Brain pericyte (primary cell): ENCODE measurements at places on chromosomes 2 and 18.

DNA sequence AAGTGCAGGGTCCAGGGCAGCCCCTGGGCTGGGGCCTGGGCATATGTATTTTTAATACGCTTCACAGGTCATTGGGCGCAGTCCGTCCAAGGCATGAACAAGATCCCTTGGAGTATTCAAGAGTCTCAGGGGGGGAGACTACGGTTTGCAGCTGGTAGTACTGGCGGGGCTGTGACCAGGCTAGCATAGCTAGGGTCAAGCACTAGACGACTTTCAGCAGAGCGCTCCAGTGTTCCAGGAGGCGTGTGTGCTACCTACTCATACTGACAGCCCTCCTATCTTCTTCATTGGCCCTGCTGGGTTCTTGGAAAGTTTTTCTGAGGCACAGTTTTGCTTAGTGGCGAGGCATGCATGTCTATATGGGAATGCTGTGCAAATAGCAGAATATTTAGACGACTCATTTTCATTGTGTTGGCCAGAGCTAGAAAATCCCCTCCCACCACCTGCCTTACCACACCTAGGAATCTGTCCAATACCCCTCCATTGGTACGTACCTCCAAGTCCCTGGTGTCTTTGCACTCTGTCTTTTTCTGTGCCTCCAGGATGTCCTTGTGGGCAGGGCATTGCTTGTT, 68.2 kb downstream of the GLI2 start:
- no peak for DNase-seq

- DNase-seq: no peak
These were observed 26.2 kb downstream of the NCOA1 start for GRCh38 chr2:24517247-24517646.

- no peak for DNase-seq
These were observed 8.9 kb downstream of the COL6A3 start for GRCh38 chr2:237405006-237405559.

GRCh38 chr2:72126186-72127100, 21.2 kb downstream of the CYP26B1 start:
- DNase-seq: no peak

GRCh38 chr18:34866739-34867138, 156.6 kb downstream of the DTNA start:
- DNase-seq: no peak

DNA sequence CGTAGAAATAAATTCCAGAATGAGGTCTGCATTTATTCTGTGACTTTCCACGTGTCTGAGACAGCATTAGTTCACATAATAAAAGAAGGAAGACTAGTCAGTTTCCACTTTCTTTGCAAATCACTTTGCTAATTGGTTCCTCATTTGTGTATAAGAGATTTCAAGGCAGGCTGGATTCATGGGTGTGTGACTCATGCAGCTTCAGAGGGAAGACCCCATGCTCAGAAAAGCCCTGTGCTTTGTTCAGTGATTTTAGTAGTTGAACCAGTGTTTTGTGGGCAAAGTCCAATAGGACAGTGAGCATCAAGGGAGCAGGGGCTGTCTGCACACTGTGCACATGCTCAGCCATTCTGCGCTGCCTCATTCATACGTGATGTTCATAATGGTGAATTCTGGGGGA, 297.8 kb downstream of the DLGAP1 start:
- no peak for DNase-seq

- DNase-seq: no peak
These were observed 1.1 kb upstream of the DUSP2 start for GRCh38 chr2:96146153-96146880.

- DNase-seq: no peak
These were observed 27.4 kb upstream of the WIPF1 start for GRCh38 chr2:174624895-174625430.

DNA sequence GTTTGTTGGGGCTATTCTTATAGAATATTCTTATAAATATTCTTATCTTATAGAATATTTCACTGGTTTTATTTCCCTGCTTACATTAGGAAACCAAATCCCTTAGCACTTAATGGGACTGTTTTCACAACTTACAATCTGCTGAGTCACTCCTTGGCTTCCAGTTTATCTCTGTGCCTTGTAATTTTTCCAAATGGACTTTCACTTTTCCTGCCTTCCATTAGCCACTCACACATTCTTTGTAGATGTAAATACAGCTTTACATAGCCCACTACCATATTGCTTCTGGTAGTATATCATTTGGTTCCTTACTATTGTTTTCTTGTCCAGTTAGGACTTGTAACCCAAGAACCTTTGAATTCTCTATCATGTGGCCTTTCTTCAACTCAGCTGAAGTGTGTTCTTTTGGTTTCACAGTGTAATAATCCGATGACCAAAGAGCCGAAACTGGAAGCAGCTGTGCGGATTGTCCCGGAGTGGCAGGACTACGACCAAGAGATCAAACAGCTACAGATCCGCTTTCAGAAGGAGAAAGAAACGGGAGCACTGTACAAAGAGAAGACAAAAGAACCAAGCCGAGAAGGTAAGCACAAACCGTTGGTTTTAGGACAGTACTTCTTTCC, 96.1 kb downstream of the UGGT1 start:
- DNase-seq: no peak

GRCh38 chr2:144686518-144687215, 166.7 kb upstream of the ZEB2 start:
- DNase-seq: no peak

DNA sequence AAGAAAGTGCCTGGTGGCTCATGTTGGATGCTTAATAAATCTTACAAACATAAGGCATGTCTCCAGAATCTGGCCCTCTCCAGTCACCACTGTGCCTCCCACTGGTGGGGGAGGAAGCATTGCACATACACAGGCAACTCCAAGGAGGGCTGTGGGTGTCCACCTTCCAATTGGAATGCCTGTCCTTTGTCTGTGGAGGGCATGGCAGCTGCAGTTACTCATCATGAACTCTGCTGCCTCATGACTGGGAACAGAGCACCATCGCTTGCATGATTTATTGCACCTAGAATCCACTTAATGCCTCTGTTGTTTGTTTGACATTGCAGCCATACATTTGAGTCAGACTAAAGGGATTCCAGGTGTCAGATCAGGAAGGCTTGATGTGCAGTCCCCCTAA, 278.9 kb downstream of the PRKCE start:
- DNase-seq: no peak

- no peak for DNase-seq
These were observed 30.3 kb downstream of the GPR75 start for GRCh38 chr2:53829273-53829979.

- no peak for DNase-seq
These were observed 743.6 kb downstream of the KCNJ3 start for GRCh38 chr2:155442088-155442487.

GRCh38 chr2:241686324-241686649, 328 bp downstream of the DTYMK start:
- no peak for DNase-seq

DNA sequence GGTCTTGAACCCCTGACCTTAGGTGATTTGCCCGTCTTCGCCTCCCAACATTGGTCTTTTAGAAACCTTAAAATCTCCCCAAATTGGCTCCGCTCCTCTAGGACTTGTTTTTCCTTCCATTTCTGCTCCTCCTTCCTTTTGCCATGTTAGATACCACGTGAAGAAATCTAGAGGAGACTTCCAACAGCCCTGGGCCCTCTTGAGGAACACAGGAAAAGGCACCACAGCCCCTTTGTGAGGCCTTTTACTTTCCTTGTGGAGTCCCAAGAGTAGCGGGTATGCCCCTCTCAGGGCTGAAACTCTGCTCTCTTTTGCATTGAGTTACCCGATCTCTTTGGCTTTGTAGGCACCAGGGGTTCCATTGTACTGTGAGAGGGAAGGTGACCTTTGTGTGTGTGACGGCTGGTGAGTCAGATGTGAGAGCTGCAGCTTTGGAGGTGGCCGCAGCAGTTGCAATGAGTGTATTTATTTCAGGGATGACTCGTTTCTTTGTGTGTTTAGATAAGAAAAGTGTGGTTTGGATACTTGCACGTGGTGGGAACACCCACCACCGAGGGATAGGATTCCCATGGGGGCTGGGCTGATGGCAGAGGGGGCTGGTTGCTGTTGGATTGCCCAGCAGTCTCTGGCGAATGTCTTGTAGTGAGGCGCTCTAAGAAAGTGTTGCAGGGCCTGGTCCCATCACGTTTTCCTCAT, 218.4 kb upstream of the HS6ST1 start:
- peak; percentile 99 for DNase-seq

DNA sequence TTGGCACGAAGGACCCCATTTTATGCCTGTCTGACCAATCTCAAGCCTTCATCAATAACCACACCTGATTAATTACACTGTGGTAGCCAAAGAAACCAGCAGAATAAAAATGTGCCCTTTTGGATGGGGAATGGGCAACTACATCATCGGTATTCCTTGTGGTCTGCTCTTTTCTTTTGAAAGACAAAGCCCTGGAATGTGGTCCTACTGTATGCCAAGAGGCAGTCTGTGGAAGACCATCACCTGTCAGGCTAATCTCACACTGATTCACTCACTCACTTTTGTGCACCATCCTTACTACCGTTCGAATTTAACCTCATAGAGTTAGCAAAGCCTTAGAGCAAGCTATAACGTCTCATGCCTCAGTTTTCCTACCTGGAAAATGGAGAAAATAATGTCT, 275.2 kb upstream of the LRRTM1 start:
- no peak for DNase-seq

DNA sequence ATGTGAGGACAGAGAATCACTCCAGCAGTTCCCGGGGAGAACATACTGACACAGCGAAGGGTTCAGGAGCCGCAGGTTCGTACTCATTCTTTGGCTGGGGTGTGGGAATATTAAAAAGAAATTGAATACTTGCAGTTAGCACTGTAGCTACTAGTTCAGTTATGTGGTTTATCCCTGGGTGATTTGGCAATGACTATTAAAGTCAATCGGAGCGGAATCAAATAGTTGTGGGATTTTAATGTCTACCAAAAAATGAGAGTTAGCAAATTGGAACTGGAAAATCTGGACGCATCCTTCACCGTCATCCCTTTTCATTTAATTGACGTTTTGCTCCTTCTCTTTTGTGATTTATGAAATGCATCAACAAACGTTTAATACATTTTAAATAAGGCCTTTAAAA, 50.8 kb downstream of the GBX2 start:
- no peak for DNase-seq

DNA sequence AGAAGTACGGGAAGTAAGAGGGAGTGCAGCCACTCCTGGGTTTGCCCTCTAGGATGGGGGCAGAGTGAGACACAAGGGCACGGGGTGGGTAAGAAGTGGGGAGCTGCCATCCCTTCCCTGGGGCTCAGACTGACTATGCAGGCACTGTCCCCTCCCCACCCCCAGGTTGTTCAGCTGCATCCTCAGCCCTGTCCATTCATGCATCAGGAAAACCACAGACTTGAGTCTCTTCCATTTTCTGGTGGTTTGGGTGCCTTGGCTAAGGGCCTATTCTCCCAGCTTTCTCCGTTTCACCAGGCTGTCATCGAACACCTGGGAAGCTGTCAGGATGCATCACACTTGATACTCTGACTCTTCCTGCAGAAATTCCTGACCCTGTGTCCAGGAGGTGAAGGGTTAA, 111.9 kb downstream of the TFCP2L1 start:
- no peak for DNase-seq

GRCh38 chr18:49041435-49042245, 90.9 kb upstream of the SMAD7 start:
- DNase-seq: no peak

GRCh38 chr18:59954755-59955156, 55.0 kb downstream of the PMAIP1 start:
- no peak for DNase-seq

GRCh38 chr2:111168528-111169239, 48.0 kb downstream of the BCL2L11 start:
- no peak for DNase-seq

- no peak for DNase-seq
These were observed 72.4 kb downstream of the ODC1 start for GRCh38 chr2:10375570-10376281.

GRCh38 chr2:230650585-230651137, 62.0 kb upstream of the CAB39 start:
- DNase-seq: no peak

DNA sequence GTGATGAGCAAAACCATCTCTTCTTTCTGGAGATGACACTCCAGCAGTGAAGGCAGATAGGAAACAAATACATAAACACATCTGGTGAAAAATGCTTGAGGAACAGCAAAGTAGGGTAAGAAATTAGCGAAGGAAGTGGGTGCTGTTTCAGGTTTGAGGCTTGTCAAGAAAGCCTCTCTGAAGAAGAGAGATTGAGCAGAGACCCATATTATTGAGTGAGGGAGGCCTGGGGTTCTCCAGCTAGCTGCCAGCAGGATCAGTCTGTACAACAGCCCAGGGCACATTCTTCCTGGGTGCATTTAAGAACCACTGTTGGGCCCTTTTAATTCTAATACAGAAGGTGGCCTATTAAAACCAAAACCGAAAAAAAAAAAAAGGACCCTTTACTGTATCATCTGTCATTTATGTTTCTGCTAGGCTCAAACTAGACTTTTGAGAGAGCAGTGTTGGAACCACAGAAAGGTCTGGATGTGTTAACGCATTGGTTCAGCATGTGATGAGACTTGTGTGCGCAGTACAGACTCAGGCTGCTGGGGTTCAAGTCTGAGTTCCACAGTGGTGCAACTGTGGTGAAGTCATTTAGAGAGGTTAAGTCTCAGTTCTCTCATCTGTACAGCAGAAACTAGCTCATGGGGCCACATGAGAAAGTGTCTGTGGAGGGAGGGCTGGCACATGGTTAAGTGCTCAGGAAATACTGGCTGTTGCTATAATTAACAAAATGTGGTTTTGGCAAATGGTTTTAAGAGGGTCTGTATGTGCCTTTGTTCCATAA, 28.9 kb downstream of the MGAT5 start:
- no peak for DNase-seq

GRCh38 chr18:43274526-43274925, 2.8 kb downstream of the SYT4 start:
- no peak for DNase-seq

- no peak for DNase-seq
These were observed 86.9 kb downstream of the VSNL1 start for GRCh38 chr2:17627434-17627833.

DNA sequence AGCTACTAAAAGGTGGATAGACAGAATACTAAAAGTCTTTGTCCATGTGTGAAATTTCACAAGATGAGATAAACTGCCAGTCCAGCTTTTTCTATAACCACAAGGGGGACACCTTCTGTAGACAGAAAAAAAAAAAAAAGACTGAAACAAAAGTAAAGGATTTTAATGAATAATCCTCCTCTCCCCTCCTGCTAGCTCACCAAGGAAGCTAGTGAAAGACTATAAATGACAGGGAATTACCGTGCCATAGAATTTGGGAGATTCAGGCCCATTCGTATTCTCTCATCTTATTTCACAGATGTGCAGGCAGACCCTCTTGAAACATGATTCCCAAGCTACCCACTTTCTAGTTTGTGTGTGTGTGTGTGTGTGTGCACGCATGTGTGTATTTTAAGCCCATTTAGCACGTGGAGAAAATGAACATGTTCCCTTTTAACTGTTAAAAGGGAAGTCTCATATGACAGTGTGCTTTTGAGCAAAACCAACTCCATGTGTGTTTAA, 36.3 kb upstream of the SLC8A1 start:
- DNase-seq: no peak

DNA sequence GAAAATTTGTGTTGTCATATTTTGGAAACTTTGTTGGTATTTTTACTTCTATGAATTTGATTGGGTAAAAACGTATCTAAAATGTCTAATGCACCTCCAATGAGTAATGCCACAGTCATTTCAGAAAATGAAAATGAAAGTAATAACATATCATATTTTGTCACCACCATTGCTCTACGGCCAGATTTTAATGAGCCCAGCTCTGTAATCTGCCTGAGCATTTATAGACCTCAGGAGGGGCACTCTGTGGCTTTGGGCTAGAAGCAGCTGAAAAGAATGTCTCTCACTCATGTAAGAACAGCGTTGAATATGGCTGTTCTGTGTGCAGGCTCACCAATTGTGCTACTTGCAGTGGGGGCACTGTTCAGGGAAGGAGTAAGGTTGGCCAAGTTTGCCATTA, 32.7 kb upstream of the ABCA12 start:
- no peak for DNase-seq

GRCh38 chr2:78532762-78533379, 492.6 kb upstream of the REG3G start:
- DNase-seq: no peak
